ENCODE measurements at places on chromosomes 6 and 20.

GRCh38 chr20:38294076-38294591 lies 9.8 kb upstream of the BPI start:
- no peak for DNase-seq

DNA sequence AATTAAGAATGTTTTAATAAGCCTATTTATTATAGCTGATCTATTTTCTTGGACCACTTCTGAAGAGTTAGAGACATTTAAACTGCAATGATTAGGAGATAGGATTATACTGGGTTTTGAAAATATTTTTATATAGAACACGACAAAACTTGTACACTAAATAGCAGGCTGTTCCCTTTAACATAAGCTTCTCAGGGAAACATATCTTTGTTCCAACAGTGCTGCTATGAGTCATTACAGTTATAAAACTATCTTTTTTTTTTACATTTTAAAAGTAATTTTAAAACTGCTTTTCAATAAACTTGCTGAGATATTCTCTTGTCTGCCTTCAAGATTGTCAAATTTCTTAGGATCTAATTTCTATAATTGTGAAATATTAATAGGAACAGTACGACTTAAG lies 389.1 kb downstream of the ARHGAP18 start:
- DNase-seq: no peak

DNA sequence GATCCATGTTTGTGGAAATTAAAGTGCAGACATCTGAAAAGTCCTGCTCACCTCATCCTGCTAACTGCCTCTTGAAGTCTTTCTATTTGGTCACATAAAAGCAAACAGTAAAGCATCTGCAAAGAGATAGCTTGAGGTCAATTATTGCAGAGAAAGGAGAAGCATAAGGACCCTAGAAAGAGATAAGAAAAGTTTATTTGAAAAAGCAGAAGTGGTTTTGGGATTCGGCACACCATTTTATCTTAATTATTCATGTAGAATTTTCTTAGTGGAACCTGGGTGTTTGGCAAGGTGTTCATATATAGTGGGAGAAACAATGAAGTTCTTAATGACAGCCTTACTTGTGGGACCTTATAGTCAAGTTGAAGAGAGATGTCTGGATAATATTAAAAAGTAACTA lies 280.8 kb downstream of the CENPW start:
- no peak for DNase-seq

GRCh38 chr6:31063906-31064435 lies 48.4 kb downstream of the C6orf15 start:
- DNase-seq: no peak

DNA sequence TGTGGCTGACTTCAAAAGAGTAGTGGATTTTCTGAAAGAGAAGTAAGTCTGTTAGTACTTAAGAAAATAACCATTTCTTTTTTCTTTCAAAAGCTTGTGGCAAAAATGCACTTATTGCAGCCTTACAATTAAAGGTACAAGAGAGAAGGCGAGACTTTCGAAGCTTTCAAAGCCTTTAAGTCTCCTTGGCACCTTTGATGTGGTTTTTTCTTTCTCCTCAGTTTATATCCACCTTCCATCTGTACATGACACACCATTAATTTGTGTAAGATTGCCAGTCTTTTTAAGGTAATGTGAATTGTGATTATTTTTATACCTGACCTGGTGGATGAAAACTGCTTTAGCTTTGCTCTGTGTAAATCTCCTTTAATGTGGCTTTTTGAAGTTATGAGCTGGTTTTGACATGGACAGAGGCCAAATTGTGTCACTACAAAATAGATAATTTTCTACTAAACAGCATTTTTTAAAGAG lies 466.1 kb downstream of the CDKAL1 start:
- DNase-seq: no peak

DNA sequence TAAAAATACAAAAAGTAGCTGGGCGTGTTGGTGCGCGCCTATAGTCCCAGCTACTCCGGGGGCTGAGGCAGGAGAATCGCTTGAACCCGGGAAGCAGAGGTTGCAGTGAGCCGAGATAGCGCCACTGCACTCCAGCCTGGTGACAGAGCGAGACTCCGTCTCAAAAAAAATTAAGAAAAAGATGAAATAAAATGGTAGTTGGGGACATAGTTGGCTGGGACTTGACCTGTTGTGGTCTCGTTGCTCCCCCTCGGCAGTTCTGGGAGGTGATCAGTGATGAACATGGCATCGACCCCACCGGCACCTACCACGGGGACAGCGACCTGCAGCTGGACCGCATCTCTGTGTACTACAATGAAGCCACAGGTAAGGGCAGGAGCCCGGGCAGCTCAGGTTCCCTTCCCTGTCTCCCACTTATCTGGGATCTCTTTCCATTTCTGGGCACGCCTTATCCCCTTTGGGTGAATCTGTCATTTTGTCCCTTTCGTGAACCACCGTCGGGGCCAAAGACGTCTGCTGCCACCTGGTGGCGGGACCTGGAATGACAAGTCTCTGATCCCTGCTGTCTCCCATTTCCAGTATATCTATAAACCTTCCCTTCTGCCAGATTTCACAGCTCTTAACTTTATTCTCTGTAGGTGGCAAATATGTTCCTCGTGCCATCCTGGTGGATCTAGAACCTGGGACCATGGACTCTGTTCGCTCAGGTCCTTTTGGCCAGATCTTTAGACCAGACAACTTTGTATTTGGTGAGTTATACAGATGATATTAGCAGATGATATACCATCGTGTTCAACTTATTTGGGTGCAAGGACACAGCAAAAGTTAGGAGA lies 2.3 kb downstream of the TUBB start:
- peak; percentile 77 for DNase-seq
